Omental fat pad (tissue), 4 donors: ENCODE measurements at places on chromosomes 7 and 10.

DNA sequence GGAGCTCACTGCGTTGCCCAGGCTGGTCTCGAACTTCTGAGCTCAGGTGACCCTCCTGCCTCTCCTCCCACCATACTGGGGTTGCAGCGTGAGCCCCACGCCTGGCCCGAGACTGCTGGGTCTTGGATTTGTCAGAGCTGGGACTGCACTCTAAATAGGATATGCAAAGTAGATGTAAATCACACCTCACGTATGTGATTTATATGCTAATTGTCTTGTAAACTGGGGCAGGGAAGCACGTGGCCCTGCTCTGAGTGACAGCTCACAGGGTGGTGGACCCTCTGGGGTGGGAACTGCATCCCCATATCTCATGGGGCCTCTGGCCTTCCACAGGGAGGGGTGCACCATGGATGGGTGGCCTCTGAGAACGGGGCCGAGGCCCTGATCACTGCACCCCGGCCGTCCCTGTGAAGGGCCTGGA is 34.1 kb downstream of the GET4 start:
- no peak for DNase-seq

DNA sequence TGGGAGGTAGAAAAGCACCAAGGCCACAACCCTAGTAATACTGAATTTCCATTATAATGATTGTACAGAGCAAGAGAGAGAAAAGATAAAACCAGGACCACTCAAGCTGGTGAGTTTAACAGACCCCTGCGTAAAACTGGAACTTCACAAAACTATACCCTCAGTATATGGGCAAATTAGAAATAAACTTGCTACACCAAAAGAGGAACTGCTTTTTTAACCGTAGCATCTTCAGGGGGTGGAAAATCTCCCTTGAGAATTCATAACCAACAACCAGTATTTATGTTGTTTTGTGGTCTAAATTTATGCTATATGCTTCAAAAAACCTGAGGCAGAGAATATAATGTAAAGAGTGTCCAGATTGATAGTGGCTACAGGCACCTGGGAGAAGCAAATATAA is 171.2 kb downstream of the SGMS1 start:
- no peak for DNase-seq

GRCh38 chr7:127789031-127789430 is 137.0 kb downstream of the SND1 start:
- DNase-seq, result no peak

DNA sequence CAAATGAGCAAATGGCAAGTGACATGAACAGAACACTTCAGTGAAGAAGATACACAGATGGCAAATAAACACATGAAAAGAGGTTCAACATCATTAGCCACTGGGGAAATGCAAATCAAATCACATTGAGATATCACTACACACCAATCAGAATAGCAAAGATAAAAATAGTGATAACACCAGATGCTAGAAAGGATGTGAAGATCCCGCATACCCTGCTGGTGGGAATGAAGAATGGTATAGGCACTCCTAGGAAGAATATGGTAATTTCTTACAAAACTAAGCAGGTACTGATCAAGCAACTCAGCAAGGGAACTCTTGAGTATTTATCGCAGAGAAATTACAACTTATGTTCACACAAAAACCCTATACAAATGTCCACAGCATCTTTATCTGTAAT is 11.2 kb downstream of the LAMB4 start:
- no peak for DNase-seq

DNA sequence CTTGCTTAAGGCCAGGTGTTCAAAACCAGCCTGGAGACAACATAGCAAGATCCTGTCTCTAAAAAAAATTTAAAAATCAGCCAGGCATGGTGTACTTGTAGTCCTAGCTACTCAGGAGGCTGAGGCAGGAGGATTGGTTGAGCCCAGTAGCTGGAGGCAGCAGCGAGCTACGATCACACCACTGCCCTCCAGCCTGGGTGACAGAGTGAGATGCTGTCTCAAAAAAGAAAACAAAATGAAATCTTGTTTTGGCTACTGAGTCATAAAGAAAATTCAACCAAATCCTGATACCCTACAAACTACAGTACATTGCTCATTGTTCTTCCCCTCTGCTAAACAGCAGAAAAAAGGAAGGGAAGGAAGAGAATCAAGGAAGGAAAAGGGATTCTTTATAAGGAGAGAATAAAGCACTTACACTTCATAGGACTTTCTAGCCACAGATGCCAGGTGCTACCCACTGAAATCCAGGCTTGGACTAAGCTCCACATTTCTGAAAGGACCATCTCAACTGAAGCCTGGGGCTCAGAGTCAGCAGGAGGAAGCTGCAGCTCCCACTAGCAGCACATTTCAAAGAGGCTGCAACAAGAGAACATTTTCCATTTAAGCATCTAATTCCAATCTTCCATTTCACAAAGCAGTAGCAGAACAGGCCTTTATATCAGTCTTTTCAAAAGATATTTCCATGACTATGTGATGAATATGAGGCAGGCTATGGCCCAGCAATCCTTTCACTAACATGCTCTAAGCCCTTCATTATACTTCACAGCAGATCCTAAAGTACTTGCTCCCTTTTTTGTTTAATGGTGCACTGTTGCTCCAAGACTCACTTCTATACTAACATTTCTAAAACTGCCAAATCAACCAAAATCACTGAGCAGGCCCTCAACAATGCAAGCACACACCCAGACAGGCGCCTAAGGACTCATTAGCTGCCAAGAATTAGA is 13.5 kb downstream of the TNPO3 start:
- DNase-seq, result no peak

DNA sequence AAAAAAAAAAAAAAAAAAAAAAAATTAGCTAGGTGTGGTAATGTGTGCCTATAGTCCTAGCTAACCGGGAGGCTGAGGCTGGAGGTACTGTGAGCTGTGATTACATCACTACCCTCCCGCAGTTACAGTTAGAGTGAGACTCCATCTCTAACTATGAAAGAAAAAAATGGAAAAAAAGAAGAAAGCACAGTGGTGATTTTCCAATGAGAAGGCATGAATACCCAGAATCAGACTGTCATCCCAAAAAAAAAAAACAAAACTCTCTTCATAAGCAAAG is 269.9 kb upstream of the MKLN1 start:
- no peak for DNase-seq

- DNase-seq, result no peak
Observed at GRCh38 chr7:2038931-2039728, 193.6 kb downstream of the MAD1L1 start.

DNA sequence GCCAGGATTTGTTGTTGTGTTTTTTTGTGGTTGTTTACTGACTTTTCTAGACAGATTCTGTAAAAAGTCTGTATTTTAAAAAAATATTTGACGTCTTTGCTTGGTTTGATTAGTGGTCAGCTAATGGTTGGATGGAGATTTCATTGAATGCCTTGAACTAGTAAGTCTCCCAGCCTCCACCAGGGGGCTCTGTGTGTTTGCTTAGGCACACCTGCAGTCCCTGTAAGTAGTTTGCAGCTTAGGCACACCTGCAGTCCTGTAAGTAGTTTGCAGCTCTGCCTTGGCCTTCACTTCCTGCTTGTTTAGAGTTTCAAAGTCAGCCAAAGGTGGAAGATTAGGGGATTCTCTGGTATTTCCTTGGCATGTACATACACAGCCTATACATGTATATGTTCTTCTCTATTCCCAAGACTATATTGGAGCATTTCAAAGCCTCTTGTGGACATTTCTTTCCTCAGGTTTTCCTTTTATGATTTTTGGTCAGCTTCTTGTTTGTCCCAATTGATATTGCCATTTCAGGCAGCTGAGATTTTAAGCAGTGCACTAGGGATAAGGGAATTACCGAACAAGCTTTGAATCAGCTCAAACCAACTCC is 101.6 kb downstream of the CCSER2 start:
- DNase-seq, result peak; percentile 35

DNA sequence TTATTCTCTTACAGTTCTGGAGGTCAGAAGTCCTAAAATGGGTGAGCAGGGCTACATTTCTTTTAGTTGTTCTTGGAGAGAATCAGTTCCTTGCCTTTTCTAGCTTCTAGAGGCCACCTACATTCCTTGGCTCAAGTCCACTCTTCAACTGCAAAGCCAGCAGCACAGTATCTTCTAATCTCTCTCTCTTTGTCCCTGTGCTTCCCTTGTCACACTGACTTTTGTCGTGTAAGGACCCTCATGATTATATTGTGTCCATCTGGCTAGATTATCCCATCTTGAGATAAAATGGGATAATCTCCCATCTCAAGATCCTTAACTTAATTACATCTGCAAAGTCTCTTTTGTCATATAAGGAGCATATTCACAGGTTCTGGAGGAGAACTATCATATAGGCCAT is 359.0 kb downstream of the ADRA2A start:
- no peak for DNase-seq

DNA sequence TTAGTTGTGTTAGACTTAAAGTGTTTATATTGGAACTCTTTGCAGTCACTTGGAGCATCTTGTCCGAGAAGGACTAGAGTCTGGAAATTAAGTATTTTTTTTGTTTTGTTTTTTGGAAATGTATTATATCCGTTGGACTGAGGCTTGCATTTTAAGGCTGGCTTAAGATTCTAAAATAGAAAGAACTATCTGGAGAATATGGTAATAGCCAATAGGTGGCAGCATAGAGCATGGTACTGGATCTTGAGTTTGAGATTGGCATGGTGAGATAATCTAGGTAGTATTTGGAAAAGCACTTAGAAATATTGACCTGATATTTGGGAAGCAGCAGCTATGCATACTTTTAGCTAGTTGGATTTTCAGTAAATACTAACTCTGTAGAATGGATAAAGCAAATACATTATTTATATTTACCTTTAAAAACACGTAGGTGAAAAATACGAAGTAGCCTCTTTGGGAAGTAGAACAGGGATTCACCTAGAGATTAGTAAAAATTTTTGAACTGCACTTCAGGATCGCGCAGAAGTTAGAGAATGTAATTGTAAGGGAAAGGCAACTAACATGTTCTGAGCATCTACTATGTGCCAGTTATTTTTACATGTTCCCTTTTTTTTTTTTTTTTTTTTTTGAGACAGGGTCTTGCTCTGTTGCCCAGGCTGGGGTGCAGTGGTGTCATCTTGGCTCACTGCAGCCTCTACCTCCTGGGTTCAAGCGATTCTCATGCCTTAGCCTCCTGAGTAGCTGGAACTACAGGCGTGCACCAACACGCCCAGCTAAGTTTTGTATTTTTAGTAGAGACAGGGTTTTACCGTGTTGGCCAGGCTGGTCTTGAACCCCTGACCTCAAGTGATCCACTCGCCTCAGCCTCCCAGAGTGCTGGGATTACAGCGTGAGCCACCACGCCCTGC is 78.6 kb downstream of the LCOR start:
- DNase-seq, result no peak

DNA sequence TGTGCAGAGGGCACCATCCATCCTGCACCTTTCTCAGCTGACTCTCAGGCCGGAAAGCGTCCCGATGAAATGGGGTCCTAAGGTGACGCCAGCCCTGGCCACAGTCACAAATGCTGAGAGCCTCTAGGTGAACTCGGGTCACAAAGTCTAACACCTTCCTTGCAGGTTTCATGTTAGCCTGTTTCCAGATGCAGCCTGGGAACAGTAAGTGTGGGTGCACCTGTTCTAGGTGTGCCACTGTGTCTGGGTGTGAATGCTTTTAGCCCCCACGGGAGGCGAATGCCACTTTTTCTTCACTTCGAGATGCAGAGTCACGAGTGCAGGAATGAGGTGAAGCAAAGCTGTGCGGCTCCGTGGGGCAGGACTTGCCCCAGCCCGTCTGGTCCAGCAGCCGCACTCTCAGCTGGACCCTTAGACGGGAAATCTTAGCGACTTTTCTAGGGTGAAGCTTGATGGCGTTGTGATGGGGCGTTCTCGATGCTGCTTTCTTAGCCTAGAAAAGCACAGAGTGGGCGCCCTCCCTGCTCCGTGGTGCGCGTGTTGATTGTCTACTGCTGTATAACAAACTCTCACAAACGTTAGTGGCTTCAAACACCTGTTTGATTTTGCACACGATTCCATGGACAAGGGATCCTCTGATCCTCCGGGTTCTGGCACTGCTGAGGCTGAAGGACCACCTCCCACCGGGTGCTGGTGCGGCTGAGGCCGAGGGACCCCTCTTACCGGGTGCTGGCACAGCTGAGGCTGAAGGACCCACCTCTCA is 13.6 kb upstream of the VIPR2 start:
- no peak for DNase-seq

DNA sequence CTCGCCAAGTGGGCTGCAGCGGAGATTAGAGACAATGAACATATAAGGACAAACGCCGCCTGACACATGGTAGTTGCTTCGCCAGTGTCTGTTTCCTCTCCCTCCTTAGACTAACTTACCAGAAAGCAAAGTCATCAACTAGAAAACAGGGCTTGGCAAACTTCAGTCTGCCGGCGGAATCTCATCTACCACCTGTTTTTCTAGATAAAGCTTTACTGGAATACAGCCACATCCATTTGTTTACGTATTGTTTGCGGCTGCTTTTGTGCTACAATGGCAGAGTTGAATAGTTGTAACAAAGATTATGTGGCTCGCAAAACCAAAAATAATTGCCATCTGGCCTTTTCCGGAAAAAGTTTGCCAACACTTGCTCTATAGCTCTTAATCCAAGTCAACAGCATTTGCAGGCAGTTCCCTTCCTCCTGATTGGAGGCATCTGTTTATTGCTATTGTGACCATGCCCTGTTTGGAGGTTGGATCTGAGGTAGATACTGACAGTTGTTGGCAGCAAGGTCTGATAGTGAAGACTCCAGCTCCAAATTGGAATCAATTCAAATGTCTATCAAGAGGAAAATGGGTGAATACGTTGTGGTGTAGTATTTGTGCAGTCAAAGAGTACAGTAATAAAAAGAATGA is 260.6 kb downstream of the POU6F2 start:
- DNase-seq, result no peak

DNA sequence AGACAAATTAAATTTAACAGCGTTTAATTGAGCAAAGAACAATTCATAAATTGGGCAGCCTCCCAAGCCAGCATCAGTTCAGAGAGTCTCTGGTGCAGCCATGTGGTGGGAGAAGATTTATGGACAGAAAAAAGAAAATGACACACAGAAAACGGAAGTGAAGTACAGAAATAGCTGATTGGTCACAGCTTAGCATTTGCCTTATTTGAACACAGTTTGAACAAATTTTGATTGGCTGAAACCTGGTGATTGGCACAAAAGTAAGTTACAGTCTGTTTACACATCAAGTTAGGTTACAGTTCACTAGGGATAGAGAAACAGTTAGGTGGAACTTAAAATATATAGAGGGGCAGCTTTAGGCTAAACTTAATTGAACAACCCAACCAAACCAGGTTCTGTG is 720.1 kb downstream of the TYW1 start:
- DNase-seq, result no peak

GRCh38 chr7:138352570-138353461 is 107.2 kb upstream of the TRIM24 start:
- no peak for DNase-seq

DNA sequence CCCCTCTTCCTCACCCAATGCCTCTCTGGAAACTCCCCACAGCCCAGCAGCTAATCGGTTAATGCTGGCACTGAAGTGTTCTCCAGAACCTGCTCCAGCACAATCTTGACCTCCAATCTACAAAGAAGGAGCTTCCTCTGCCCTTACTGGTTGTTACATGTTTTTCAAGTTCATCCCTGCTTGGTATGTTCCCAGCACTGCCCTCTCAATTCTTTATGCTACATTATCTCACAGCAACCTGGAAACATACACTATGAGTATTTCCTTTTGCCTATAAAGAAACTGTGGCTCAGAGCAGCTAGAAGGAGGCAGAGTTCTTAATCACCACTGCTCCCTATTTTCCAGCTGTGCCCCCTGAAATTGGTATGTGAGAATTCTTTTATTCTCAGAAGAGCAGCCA is 84.1 kb upstream of the KMT2E start:
- no peak for DNase-seq
